ENCODE measurements at places on chromosomes 12 and 14.
A peak's percentile ranks its signal among the peaks of the same experiment; 100 is the strongest.

GRCh38 chr14:65810322-65810721 is 397.8 kb downstream of the FUT8 start:
- DNase-seq, result no peak
- no peak overlapping the region for H3K4me3 ChIP-seq

DNA sequence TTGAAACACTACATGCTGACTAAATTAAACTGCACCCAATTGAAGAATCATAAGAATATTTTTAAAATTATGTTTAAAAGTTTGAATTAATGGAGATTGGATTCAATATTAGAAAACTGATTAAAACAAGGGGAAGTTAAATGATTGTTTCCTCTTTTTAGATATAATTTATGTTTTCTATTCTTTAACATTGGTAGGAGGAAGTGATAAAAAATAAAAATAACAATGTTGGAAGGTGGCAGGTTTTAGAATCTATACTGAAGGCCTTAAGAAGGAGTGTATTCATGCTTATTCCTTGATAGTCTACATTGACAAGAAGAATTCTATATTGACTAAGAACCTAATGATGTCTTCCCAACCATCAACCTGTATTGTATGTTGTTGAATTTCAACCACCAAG is 168.1 kb downstream of the PDZRN4 start:
- no peak overlapping the region for H3K27ac ChIP-seq
- no peak for DNase-seq
- H3K4me3 ChIP-seq, result no peak overlapping the region
- peaks cover 3% of the 10 kb centered on the region for H3K36me3 ChIP-seq
- no peaks in the 10 kb centered on the region for H3K27me3 ChIP-seq
- peaks cover 7% of the 10 kb centered on the region for H3K4me1 ChIP-seq

- peaks cover 31% of the 10 kb centered on the region for H3K4me1 ChIP-seq
- peak overlapping the region; percentile 5 for H3K27ac ChIP-seq
- H3K4me3 ChIP-seq, result no peak overlapping the region
- peaks cover 3% of the 10 kb centered on the region for H3K27me3 ChIP-seq
- no peak for DNase-seq
- no peaks in the 10 kb centered on the region for H3K36me3 ChIP-seq
Observed at GRCh38 chr12:67026487-67027246, 242.5 kb upstream of the CAND1 start.

DNA sequence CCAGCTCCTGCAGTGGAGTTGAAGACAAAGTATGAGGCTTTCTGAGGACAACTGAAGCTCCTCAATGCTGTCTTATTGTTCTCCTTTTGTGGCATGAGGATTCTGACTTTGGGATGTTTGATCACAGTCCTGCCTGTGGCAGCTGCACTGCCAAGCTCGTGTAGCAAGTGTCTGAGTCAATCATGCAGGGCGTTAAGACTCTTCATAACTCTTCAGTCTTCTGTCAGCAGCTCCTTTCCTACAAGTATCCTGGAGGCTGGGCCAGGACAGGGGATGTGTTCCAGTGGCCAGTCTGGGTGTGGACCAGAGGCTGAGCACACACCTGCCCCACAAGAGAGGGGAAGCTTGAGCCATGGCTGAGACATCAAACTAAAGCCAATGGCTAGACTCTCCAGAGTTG is 94.3 kb downstream of the PELI2 start:
- no peak for DNase-seq
- no peak overlapping the region for H3K4me3 ChIP-seq
- no peaks in the 10 kb centered on the region for H3K36me3 ChIP-seq
- no peak overlapping the region for H3K27ac ChIP-seq
- H3K27me3 ChIP-seq, result peaks cover 4% of the 10 kb centered on the region
- peaks cover 43% of the 10 kb centered on the region for H3K4me1 ChIP-seq

DNA sequence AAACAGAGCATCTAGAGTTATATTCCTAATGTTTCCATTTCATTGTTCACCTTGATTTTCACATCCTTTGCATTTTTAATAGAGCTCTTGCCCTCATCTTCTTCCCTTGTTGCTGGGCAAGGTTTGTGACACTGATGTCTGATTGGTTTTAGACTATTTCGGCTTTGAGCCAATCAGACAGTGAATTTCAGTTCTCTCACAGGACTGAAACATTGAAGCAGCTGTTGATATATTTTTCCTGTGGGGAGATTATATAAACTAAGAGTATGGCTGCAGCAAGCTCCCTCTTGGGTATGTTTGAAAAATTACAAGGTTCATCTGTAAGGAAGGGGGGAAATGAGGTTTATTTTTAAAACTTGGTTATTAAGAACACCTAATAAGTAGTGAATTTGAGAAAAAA is 51.2 kb downstream of the ATF7IP start:
- peaks cover 35% of the 10 kb centered on the region for H3K4me1 ChIP-seq
- no peak for DNase-seq
- peaks cover 55% of the 10 kb centered on the region for H3K36me3 ChIP-seq
- no peaks in the 10 kb centered on the region for H3K27me3 ChIP-seq

DNA sequence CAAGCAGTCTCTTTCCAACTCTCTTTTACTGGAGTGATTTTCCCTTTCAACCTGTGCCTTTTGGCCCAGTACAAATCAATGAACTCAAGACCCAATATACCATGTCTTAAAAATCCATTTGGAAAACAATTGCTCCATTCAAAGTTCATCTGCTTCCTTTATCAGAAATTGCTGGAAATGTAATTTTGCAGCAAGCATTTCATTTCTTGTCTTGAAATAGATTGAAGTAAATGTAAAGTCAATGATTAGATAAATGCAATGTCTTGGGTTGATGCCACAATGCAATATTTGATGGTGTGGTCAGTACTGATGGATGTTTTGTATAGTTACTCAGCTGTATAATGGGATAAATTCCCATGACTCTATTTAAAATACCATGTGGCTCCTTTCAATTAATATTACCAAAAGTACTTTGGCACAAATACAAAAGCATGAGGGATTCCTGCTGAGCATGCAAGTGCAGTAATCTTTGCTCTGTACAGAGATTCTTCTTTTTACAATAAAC is 707.7 kb upstream of the NOVA1 start:
- no peaks in the 10 kb centered on the region for H3K36me3 ChIP-seq
- no peak overlapping the region for H3K4me3 ChIP-seq
- no peak overlapping the region for H3K27ac ChIP-seq
- H3K27me3 ChIP-seq, result peaks cover 7% of the 10 kb centered on the region

Data from nephron progenitor cell (in vitro differentiated cells).